ENCODE measurements at places on chromosomes 3 and 15. TPM values are rescaled to one million over a fixed set of nuclear protein-coding genes. Genes with fewer than 3 reads are reported as not detected.
A peak's percentile ranks its signal among the peaks of the same experiment; 100 is the strongest.

- peak; percentile 45 for DNase-seq
Observed at GRCh38 chr3:3196148-3196861, 16.8 kb upstream of the CRBN start.

- DNase-seq = no peak
Observed at GRCh38 chr15:66651913-66652642, 50.0 kb upstream of the SMAD6 start.

DNA sequence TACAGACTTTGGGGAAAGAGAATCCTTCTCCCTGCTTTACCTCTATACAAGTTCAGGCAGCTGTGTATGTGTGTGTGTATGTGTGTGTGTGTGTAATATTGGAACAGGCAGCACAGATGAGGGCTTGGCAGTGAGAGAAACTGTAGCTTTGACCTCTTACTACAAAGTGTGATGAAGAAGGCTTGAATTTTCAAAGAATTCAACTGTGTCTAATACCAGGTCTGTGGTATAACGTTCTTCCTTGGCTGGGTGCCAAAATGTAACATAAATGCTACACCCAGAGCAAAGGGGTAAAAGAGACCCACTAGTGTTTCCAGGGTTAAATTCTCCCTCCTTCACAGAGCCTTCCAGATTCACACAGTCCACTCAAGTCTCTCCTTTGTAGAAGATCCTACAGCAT lies 51.1 kb downstream of the CHST2 start:
- peak; percentile 13 for DNase-seq

GRCh38 chr15:44726568-44727484 lies 9.5 kb upstream of the TRIM69 start:
- peak; percentile 68 for DNase-seq

- DNase-seq = no peak
Observed at GRCh38 chr15:78365917-78366316, 25.8 kb downstream of the CRABP1 start.

DNA sequence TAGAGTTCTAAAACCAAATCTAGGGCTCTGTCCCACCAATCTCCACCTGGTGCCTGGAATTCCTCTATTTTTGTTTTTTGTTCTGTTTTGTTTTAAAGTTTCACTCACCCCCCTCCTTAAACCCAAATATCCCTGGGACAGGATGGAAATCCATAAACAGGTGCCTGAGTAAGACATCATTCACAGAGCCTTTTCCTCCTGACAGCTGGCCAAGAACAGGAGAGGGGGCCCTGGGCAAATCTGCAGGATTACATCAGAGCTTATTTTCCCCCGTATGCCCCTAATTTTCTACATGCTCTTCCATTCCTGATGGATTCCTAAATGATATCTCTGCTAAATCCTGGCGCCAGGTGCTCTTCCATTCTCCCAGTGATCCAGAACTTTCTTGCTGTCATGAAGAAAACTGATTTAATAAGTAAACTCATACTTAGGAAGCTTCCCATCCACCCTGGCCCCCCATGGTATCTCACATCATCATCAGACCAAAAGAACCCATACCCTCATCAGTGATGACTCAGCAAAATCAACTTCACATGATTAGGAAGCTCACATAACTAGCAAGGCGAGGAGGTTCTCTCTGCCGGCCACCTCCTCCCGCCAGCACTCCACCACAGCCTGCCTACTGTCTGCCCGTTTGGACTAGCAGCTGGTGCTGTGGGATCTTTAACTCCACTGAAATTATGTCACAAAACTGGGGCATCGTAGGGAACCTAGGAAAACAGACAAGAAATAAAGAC lies 61.0 kb downstream of the LIPC start:
- DNase-seq = no peak

DNA sequence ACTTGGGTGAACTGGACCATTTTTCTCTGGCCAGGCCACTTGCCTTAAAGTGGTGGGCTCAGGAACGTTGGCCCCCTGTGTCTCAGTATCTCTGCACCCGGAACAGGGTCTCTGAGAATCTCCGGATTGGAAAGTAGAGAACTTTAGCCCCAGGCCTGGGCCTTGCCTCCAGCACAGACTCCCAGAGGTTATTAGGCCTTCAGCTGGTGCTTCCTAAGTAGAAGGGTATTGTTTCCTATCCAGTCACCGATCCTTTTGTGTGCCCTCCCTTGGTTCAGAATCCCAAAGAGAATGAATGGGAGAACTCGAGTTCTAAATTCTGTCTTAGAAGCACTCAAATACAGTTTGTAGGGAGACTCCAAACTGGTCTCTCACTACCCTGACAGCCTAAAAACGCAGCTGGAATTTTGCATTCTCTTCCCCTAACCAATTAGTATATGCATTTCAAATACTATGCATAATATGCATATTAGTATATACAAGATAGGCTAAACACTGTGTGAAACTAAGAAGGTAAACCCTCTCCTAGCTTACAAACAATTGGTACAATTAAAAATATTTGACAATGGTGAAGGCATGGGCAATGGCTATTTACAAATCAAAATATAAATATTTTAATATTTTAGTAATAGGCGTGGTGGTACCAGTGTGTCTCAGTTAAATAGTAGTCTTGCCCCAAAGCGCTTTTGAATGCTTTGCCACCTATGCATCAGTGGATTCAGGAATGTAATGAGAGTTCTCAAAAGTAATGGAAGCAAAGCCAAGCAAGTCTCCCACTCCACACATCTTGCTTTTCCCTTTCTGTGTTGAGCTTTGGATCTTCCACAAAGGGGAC lies 48.5 kb upstream of the SLC4A7 start:
- no peak for DNase-seq

DNA sequence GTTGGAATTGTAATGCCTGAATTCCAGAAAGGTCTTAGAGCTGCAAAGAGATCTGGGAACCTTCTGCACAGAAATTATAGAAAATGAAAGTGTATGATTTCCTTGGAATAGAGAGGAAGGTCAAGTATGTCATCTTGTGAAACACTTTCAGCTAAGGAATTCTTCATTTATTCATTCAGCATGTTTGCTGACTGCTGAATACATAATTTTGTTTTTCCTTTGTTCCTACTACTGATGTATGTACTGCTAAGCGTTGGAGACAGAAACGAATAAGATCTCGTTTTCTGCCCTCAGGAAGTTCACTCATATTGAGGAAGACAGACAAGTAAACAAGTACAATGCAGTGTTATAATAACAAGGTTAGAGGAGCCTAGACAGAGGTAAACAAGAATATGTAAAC lies 14.3 kb upstream of the IL20RB start:
- DNase-seq = no peak

GRCh38 chr3:171353423-171353822 lies 106.8 kb downstream of the TNIK start:
- DNase-seq = no peak

- DNase-seq = no peak
Observed at GRCh38 chr3:142434503-142434902, 13.3 kb downstream of the XRN1 start.

- no peak for DNase-seq
Observed at GRCh38 chr15:31228980-31229826, 97.4 kb upstream of the KLF13 start.

DNA sequence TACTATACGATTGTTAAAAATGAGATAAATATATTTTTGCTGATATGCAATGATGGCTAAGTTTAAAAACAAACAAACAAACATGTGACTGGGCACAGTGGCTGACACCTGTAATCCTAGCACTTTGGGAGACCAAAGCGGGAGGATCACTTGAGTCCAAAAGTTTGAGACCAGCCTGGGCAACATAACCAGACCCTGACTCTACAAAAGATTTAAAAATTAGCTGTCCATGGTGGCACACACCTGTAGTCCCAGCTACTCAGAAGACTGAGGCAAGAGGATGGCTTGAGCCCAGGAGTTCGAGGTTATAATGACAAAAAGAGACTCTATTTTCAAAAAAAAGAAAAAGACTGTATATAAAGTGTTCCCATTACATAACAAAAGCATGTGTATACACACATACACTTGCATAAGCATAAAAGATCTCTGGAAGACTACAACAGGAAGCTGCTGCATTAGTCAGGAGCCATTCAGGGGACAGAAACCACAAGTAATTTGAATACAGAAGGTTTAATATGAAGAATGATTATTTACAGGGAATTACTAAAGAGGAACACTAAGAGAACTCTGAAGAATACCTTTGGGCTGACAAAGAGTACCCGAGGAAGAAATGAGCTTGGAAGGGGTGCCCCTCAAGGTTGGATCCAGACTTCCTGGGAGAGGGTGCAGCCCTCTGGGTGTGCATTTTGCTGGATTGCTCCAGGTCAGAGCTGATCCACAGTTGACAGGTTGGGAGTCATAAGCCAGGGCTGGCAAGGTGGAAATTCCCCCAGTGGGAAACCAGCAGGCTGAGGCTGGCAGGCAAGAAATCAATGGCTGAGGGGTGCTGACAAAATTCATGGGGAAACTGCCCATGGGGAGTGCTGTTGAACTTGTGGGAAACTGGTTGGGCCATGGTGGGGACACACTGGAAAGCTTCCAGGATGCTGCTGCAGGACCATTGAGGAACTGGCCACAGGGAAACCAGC lies 9.3 kb upstream of the TM4SF18 start:
- no peak for DNase-seq

DNA sequence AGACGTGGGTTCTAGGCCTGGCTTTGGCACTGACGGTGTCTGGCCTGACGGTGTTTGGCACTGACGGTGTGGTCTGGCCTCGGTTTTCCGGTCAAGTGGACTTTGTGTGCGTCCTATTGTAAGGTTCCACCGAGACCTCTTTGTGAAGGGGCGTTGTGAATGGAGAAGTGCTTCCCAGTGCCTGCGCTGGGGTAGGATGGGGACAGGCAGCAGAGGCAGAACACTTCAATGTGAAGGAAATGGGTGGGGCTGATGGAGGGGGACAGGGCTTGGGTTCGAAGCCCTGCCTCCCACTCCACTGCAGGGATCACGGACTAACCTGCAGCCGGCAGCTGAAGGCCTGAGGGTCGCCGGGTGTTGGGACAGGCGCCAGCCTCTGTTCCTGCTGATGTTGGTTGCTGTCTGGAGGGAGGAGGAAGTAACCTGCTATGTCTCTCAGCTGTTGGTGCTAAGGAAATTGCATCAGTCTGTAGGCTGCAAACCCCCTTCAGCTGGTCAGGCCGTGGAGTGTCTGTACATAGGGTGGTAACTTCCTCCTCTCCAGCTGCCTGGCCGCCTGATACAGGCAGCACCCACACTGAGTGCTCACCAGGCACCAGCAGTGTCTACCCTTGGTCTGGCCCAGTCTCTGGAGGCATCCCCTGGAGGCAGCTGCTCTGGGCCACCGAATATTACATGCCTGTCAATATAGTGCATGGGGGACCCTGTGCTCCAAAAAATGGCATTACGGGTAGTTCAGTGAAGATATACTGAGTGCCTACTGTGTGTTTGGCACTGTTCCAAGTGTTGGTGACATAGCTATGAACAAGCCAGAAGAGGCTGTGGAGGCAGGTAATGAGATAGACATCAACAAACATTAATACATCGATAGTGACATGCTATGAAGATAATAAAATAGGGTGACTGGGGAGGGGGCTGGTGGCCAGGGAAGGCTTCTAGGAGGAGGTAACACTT lies 1.1 kb downstream of the TM6SF1 start:
- DNase-seq = no peak

The CLASP2 gene
- 91.8 TPM for total RNA-seq

The FXR1 gene
- total RNA-seq = 158 TPM

The PPM1L gene
- total RNA-seq = 1.0 TPM

The ARIH2 gene
- 138 TPM for total RNA-seq

The INSYN1 gene
- 2.4 TPM for total RNA-seq

The UQCC5 gene
- 6.6 TPM for total RNA-seq

The NUSAP1 gene
- total RNA-seq = 83.0 TPM

The MKRN3 gene
- not detected for total RNA-seq

The ABHD6 gene
- total RNA-seq = 43.5 TPM

Data from SK-MEL-5 (cell line).